Activated CD4-positive, alpha-beta T cell treated with anti-CD3 and anti-CD28 coated beads, Interleukin-2, amount 10 ng/mL, durations not matched to agents 24 days and 14 days (primary cell): ENCODE measurements at places on chromosomes 5 and 9.

GRCh38 chr5:42454216-42454995, 31.2 kb downstream of the GHR start:
- no peak overlapping the region for H3K27ac ChIP-seq
- H3K4me3 ChIP-seq, result no peak overlapping the region
- H3K27me3 ChIP-seq, result no peaks in the 10 kb centered on the region
- H3K36me3 ChIP-seq, result no peaks in the 10 kb centered on the region
- no peaks in the 10 kb centered on the region for H3K4me1 ChIP-seq
- no peak for DNase-seq

GRCh38 chr5:122101636-122102285, 23.7 kb upstream of the LOX start:
- DNase-seq, result no peak
- H3K27me3 ChIP-seq, result no peaks in the 10 kb centered on the region
- no peaks in the 10 kb centered on the region for H3K4me1 ChIP-seq
- no peak overlapping the region for H3K27ac ChIP-seq
- H3K36me3 ChIP-seq, result no peaks in the 10 kb centered on the region

DNA sequence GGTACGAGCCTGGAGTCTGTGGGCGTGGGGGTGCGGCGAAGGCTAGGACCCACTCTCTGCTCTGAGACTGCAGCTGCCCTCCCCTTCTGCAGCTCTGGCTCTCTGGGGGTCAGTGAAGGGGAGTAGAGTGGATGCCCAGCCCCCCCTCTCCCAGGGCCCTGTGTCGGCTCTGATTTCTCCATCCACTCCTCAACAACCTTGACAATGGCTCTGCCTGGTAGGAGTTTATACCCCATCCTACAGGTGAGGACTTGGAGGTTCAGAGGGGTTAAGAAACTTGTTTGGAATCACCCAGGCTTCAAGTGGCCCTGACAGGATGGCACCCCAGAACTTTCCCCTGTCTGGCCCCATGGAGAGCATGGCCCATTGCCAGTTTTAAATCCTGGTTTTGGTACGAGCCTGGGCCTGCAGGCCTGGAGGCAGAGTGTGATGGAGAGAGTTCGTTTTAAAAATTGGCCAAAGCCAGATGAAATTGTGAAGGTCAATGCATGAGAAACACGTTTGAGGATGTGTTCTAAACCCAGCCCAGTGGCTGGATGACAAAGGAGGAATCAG, 22.3 kb downstream of the NCS1 start:
- no peaks in the 10 kb centered on the region for H3K4me1 ChIP-seq
- H3K36me3 ChIP-seq, result no peaks in the 10 kb centered on the region
- no peak for DNase-seq

- no peak overlapping the region for H3K4me3 ChIP-seq
- H3K27me3 ChIP-seq, result no peaks in the 10 kb centered on the region
- no peaks in the 10 kb centered on the region for H3K36me3 ChIP-seq
- no peaks in the 10 kb centered on the region for H3K4me1 ChIP-seq
- H3K27ac ChIP-seq, result no peak overlapping the region
Measured at GRCh38 chr9:136343121-136343883, 16.0 kb downstream of the GPSM1 start.

DNA sequence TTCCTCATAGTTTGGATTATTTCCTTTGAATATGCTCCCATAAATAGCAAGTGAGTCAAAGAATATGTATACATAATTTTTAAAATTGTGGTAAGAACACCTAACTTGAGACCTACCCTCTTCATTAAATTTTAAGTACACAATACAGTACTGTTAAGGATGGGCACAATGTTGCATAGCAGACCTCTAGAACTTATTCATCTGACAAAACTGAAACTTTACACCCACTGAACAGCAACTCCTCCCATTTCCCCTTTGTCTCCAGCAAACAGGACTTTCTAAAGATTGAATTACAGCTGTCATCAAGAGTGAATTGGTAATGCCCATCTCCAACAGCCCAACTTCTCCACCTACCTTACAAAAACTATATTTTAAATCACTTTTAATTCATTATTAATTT, 388.9 kb downstream of the HTR1A start:
- H3K36me3 ChIP-seq, result no peaks in the 10 kb centered on the region
- H3K4me3 ChIP-seq, result no peak overlapping the region
- H3K27ac ChIP-seq, result no peak overlapping the region
- H3K27me3 ChIP-seq, result no peaks in the 10 kb centered on the region
- no peaks in the 10 kb centered on the region for H3K4me1 ChIP-seq
